Large intestine (tissue), 12 donors: ENCODE measurements at places on chromosomes 3 and 15.
A peak's percentile ranks its signal among the peaks of the same experiment; 100 is the strongest.

DNA sequence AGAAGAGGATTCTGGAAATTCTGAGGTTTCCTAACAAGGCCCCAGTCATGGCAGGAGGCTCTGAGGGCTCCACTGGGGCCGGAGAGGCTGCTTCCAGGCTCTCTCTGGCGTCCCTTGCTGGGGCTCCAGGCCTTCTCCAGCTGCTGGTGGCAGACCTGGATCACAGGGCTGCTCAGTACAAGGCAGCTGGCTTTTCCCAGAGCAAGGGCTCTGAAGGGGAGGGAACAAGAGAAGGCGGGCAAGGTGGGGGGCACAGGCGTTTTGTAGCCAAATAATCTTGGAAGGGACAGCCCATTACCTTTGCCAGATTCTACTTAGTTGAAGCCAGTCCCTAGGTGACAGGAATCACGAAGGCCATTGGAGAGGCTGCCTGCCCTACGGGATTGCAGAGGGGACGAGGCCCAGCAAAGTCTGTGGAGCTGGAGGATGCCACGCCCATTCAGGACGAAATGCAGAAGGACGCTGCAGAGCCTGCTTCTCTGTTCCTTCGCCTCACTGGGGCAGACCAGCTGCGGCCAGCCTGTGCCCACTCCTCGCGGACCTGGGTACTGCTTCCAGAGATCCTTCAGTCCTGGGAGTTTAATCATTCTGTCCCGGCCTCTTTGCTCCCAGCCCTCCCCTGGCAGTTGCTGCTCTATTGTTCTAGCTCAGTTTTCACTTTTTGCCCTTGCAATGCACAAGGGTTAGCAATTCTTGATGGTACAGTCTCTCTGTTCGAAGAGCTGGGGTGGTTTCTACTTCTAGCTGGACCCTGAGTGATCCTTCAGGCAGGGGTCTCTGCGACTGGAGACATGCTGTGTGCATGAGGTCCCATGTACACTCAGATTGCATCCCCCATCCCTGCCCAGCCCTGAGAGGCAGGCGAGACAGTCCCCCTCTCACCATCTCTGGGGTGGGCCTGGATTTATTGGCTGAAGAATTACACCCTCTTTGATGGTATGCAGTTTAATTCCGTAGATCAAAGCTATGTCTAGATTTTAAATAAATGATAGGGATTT, 149.3 kb upstream of the MEF2A start:
- DNase-seq: no peak

DNA sequence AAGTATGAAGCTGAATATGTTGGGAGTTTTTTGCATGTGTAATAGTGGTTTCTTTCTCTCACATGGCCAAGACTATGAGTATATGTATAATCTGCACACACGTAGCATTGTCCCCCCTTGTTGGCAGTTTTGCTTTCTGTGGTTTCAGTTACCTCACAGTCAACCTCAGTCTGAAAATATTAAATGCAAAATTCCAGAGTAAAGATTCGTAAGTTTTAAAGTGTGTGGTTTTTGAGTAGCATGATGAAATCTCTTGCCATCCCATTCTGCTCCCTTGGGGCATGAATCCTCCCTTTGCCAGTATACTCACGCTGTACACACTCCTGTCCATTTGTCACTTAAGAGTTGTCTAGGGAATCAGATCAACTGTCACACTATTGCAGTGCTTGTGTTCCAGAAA, 742.0 kb upstream of the CCDC54 start:
- no peak for DNase-seq

- DNase-seq: no peak
Measured at GRCh38 chr3:152056481-152056880, 183.0 kb downstream of the SUCNR1 start.

DNA sequence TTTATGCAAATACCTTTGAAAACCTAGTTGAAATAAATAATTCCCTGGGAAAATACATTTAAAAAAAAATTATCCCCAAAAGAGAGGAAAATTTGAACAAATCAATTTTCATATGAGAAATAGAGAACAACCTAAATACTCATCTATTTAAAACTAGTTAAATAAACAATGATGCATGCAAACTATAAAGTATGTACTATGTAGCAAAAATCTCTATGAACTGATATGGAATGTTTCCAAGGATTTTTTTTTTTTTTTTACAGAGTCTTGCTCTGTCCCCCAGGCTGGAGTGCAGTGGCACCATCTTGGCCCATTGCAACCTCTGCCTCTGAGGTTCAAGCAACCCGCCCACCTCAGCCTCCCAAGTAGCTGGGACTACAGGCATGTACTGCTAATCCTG, 27.2 kb upstream of the B3GALNT1 start:
- no peak for DNase-seq

GRCh38 chr3:134317106-134317947, 56.9 kb downstream of the AMOTL2 start:
- peak; percentile 1 for DNase-seq

GRCh38 chr3:181770296-181770695, 58.6 kb downstream of the SOX2 start:
- no peak for DNase-seq

DNA sequence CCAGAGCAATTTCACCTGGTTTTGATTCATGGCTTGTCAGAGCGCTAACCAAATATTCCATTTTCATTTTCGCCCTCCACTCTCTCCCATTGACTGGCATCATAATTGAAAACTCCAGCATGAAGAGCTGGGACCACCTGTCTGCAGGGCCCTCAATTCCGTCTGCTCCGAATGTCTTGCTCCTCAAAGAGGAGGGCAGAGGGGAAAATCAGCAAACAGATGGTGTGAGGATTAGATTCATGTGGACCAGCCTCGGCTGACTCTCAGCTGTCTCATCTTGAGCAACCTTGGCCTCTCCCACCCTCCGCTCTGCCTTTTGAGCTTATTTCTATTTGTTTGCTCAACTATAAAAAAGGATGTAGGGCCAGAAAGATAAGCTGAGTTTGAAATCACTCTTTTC, 512.2 kb upstream of the PPP2R3A start:
- DNase-seq: no peak

DNA sequence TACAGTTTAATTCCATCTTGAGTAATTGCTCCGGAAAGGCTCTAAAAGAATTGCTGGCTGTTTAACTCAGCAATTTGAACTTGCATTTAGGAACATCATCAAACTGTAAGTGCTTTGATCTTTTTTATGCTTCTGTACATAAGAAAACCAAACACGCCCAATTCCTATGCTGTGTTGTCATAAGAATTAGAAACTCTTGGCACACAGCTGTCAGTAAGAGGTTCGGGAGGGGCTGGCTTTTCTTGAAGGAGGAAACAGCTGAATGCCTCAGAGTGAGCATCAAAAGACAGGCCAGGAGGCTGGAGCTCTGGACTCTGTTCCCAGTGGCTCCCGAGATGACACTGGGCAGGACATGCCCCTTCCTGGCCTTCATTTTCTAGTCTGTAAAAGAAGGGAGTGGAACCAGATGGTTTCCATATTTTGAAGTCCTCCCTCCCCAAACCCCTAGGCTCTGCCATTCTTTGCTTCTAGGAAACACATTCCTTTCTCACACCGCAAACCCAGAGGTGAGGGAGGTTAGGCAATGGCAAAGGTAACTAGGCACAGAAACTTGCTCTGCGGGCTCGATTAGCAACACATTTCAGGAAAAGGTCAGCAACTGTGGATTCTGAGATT, 73.7 kb upstream of the DLG1 start:
- peak; percentile 51 for DNase-seq

DNA sequence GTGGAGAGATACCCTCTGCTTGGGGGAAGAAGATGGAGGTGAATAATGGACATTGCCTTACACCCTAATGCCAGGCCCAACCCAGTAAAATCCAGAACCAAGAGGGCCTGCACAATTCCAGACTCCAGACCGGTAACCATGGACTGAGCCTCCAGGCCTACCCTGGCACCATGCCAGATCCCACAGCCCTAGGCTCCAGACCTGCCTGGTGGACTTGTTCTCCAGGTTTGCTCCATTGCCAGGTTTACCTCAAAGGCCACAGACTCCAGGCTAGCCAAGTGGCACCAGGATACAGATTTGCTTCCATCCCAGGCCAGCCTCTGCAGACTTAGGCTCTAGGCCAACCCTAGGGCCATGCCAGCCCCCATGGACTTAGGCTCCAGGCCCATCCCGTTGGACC, 14.0 kb downstream of the PLCH1 start:
- no peak for DNase-seq

- DNase-seq: no peak
Measured at GRCh38 chr3:9653565-9654248, 4.4 kb downstream of the MTMR14 start.

- no peak for DNase-seq
Measured at GRCh38 chr3:65995515-65995914, 43.2 kb downstream of the MAGI1 start.

DNA sequence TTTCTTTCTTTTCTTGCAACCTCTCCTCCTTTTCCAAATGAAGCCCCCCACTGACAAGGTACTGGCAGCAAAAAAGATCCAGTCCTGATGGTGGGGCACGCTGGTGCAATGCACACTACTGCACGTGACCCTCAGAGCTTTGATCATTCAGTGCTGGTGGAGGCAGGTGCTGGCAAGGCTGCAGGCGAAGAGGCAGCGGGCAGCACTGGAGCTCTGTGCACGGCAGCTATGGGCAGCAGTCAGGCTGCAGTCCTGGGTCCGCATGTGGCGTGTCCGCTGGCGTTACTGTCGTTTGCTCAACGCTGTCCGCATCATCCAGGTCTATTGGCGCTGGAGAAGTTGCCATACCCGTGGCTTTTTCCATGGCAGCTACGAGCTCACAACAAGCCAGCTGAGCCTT, 40.1 kb upstream of the IQCF6 start:
- no peak for DNase-seq

GRCh38 chr3:105728771-105729312, 140.0 kb downstream of the CBLB start:
- DNase-seq: no peak

DNA sequence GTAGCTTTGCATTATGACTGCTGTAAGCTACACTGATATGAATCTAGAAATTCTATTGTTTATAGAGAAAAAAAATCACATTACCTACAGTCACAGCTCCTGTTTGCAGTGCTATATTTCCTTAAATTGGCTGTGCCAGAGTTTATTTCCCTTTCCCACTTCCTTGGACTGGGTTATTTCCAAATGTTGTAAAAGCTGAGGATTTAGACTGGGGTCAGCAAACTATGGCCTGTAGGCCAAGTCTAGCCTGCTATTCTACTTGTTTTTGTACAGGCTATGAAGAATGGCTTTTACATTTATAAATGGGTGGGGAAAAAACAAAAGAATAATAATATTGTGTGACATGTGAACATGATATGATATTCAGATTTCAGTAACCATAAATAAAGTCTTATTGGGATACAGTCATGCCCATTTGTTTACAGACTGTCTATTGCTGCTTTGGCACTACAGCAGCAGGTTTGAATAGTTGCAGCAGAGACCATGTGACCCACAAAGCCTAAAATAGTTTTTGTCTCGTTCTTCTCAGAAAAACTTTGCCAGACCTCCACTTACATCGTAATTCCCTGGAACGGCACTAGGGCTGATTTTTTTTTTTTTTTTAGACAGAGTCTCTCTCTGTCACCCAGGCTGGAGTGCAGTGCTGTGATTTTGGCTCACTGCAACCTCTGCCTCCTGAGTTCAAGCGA, 7.8 kb downstream of the GLDN start:
- no peak for DNase-seq

GRCh38 chr15:31467361-31467760, 140.7 kb downstream of the KLF13 start:
- no peak for DNase-seq

GRCh38 chr3:58411851-58412830, 21.5 kb downstream of the PDHB start:
- DNase-seq: no peak

GRCh38 chr3:60142009-60142408, 1092.2 kb upstream of the CFAP20DC start:
- DNase-seq: no peak

- DNase-seq: no peak
Measured at GRCh38 chr15:52728899-52729298, 49.7 kb upstream of the ATOSA start.

DNA sequence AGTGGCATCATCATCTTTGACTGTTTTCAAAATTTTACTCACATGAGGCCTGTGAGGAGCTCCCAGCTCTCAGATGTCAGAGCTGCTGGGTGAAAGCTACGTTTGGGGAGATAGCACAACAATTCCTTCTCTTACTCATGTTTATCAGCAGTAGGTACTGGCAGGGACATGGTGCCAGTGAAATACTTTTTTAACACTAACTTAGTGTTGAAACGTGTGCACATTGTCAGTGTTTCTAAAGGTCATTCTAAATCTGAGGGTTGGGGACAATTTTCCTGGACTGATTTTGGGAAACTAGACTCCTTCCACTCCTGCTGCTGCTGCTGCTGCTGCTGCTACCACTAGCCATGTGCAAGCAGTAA, 487.4 kb downstream of the PDCD6IP start:
- no peak for DNase-seq

DNA sequence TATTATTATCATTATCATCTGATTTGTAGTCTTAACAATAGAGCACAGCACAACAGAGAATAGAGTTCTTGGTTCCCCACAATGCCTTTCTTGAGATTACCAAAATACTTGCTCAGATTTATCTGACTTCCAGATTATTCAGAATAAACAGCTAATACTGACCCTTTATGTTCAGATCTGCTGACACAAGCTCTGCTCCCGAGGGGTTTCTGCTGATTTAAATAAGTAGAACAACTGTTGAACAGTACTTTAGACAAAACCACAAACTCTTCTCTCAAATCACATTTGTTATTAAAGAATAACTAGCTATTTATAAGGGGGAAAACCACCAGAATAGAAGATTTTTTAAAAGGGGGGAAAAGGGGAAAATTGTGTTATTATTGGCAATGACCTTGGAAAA, 380.2 kb upstream of the ATP11B start:
- DNase-seq: no peak

DNA sequence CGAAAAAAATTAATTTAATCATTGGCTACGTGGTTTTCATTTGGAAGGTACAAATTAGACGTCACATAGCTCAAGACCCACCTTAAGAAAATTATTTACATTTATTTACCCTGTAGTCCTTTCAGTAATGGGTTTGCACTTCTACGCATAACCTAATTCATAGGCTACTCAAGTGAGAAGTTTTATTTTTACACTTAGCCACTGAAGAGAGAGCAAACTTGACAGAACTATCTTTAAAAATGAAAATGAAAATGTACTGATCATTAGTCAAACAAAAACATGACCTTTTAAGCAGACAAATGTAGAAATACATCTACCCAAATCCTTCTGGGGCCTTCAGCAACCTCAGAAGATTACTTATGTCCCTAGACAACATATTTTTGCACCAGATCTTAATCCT, 269.4 kb upstream of the TTC14 start:
- DNase-seq: no peak

GRCh38 chr3:31695280-31696008, 162.7 kb downstream of the STT3B start:
- DNase-seq: no peak

GRCh38 chr3:151816091-151816604, 2.2 kb downstream of the AADAC start:
- DNase-seq: peak; percentile 85

- DNase-seq: no peak
Measured at GRCh38 chr3:161415506-161416231, 44.4 kb upstream of the SPTSSB start.
